Left ventricle myocardium superior (tissue), 1 donor: ENCODE measurements at places on chromosomes 16 and 17. TPM values are rescaled to one million over a fixed set of nuclear protein-coding genes. Genes with fewer than 3 reads are reported as not detected.

- DNase-seq, result no peak
Measured at GRCh38 chr16:4124535-4125294, 8.5 kb upstream of the ADCY9 start.

CES5A gene
- total RNA-seq, result not detected

MYH8 gene
- total RNA-seq, result not detected

PPL gene
- 18.4 TPM for total RNA-seq

GRCh38 chr16:57624044-57624688 is 4.3 kb upstream of the ADGRG1 start:
- no peak for DNase-seq

DNA sequence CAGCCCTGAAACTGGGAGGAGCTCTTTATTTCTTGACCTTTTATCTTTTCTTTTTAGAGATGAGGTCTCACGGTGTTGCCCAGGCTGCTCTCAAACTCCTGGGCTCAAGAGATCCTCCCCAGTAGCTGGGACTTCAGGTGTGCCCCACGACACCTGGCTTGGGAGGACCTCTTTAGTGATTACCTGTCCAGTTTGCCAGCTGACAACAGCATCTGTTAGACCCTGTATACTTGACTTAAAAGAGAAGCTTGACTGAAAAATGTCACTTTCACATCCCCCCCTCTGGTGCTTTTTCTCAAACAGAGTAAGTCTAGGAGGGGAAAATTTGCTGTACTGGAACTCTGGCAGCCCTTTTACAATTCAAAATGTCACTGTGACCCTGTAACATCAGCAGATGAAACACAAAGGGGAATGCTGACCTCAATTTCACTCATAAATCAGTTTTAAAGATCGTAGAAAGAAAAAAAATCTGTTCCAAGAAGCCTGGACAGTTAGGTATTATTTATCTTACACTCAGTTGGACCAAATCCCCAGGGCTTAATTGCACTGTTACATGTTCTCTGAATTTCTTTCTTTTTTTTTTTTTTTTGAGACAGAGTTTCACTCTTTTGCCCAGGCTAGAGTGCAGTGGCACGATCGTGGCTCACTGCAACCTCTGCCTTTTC is 1.8 kb upstream of the ERN1 start:
- no peak for DNase-seq

CACNG4 gene
- not detected for total RNA-seq

DNA sequence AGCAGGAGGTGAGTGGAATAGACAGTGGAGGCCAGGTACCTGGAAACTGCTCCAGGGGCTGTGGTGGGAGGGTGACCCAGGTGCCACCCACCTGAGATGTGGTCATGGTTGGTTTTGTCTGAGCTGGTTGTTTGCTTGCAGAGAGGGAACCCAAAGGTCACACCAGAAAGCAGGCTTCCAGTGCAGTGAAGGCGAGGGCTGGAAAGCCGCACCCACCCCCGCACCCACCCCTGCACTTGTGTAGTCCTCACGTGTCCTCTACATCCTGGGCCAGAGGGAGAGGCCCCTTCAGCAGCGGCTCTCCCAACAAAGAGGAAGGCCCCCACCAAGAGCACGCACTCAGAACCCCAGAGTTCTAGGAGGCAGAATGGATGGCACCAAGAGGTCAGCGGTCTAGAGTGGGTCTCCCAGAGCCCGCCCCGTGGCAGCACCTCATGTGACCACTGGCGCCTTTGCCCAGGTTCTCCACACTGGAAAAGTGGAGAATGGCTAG is 92.6 kb upstream of the CBX4 start:
- DNase-seq, result no peak

DNA sequence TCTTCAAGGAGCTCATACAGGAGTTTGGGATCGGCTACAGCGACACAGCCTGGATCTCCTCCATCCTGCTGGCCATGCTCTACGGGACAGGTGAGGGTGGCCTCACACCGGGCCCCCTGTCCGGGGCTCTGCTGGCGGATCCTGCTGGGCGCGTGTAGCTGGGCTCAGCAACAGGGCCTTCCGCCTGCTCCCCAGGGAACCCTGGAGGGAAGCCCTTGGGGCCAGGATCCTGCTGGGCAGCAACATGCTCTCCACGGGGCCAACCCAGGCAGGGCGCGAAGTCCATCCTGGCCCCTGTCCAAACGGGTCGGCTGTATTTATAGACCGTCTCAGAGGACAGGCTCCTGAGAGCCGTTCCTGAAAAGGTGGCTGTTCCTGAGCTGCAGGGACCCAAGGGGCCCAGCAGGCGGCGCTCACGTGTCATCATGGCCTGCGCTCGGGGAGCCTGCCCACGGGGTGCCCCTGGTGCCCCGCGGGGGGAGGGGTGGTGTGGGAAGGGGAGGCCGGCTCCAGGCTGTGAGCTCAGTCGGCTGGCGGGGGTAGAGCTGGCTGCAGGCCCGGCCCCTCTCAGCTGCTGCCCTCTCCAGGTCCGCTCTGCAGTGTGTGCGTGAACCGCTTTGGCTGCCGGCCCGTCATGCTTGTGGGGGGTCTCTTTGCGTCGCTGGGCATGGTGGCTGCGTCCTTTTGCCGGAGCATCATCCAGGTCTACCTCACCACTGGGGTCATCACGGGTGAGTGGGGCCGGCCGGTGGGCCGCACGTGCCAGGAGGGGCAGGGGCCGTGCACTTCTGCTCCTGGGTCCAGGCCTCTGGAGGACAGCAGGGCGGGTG is 7.5 kb downstream of the SLC16A3 start:
- peak; percentile 77 for DNase-seq

DNA sequence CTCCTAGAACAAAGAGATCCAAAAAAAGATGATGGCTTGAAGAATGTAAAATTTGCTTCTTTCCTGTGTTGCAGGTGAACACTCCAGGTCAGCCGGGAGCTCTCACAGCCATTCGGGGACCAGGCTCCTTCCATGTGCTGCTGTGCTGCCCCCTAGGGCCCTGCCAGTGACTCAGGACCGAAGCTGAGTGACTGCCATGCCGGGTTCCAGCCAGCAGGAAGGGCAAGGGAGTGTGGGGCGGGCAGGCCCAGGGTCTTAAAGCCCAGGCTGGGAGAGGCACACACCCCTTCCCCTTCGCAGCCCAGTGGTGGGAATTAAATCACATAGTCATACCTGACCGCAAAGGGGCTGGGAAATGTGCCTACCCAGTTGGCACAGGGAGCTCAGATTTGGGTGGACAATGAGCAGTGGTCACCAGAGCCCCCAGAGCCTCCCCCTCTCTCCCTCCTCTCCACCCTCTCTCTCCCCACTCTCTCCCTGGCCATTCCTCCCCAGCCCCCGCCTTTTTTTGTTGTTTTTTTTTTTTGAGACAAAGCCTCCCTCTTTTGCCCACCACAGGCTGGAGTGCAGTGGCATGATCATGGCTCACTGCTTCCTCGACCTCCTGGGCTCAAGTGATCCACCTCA is 11.5 kb downstream of the EPOP start:
- peak; percentile 70 for DNase-seq

DNA sequence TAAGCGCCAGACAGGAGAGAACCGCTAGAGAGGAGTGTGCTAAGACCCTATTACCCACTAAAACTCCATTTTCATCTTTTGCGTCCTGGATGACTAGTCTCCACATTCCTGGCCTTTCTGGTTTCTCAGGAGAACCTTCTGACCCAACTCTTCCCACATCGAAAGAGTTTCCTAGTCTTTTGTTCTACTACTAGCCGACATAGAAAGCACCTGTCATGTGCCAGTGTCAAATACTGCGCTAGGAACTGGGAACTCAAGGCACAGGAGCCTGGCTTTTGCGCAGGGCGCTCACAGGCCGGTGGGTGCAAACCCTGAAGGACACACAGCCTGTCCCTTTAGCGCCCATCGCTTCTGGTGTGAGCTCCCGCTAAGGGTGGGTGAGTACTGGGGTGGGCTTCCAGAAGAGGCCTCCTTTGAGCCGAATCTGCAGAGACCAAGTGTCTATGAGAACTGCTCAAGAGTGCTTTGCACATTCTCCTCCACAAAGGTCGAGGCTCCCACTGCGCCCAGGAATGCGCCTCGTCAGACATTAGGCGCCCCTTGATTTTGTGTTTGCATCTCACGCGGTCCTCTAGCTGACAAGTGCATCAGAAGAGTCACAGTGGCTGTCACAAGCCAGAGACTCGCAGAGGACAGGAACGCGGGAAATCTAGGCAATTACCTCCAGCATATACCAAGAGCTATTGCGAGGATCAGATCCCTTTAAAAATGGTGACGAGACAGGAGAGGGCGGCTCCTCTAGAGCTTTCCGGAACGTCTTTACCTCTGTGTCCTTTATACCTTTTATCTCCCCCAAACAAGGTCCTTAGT is 2.0 kb upstream of the PSMB3 start:
- no peak for DNase-seq

- DNase-seq, result no peak
Measured at GRCh38 chr16:57619606-57620334, 8.7 kb upstream of the ADGRG1 start.

DNA sequence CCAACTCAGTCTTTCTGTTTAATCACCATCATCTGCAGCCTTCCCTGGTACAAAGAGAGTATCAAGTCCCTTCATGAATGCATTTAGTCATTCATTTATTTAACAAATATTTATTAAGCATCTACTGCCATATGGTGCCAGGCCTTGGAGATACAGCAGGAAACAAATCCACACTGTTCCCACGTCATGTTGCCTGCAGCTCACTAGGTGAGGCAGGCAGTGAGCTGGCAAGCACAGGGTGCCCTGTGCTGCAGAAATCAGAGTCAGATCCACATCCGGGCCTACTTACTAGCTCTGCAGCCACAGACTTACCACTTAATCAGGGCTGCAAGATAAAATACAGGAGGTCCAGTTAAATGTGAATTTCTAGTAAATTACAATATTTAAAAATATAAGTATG is 38.5 kb upstream of the CES5A start:
- DNase-seq, result no peak

- no peak for DNase-seq
Measured at GRCh38 chr16:67803894-67804293, 2.5 kb downstream of the RANBP10 start.

GRCh38 chr16:83899272-83899897 is 470 bp downstream of the MLYCD start:
- peak; percentile 75 for DNase-seq

GRCh38 chr17:47987240-47987835 is 16.4 kb downstream of the CDK5RAP3 start:
- peak; percentile 44 for DNase-seq

CLEC3A gene
- not detected for total RNA-seq

DNA sequence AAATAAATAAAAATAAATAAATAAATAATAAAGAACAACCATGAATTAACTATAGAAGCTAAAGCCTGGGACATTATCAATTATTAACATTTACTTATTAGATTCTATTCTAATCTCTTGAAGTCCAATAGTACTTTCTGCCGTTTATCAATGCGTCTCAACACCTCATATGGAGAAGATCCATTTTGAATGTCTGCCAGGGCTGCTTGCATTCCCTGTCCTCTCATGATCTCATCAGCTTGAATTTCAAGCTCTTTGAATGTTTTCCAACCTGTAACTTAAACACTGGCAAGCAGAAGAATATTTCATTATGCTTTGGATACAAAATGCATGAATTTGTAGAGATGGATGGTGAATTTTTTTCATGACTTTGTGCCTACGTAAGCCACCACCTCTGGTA is 191.9 kb upstream of the ANKFN1 start:
- DNase-seq, result no peak

DNA sequence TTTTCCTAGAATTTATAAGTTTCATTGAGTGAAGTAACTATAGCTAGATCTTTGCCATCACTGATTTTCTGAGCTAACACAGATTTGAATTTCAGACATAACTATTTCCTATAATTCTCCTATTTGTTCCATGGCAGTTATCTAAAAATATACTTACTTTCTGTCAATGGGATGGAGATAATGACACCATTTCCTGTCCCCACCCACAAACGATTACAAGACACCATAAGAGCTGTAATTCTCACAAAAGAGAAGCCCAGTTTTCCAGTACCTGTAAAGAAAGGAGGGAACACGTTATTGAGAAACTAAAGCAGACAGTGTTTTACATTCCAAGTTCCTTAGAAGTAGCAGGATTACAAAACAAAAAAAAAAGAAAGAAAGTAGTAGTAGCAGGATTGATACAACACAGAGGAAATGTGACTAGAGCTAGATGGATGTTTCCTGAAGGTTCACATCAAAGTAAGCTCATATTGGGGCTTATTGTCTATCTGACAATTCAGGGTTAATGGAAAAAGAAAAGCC is 110.9 kb upstream of the TOB1 start:
- DNase-seq, result no peak

GRCh38 chr17:77455111-77455890 is 314.5 kb downstream of the SEC14L1 start:
- DNase-seq, result peak; percentile 24
